Aorta (tissue), 5 donors: ENCODE measurements at places on chromosomes 16 and 17. TPM values are rescaled to one million over a fixed set of nuclear protein-coding genes. Genes with fewer than 3 reads are reported as not detected.

DNA sequence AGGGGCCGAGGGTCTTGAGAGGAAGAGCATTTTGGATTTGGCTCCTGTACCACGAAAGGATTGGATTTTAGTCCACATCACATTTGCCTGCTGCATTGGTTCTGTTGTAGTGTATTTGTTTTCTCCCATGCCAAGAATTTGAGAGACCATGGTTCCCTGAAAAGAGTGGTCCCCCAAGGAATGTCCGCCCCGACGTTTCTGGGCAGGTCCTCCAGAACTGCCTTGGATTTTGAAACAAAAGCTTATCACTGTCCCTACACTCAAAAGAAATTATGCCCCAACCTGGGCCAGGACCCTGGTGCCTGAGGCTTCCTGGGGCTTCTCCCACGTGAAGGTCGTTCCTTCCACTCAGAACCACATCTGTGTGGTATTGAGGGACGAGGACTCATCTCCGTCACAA is 10.8 kb downstream of the NTN1 start:
- no peak for DNase-seq

DNA sequence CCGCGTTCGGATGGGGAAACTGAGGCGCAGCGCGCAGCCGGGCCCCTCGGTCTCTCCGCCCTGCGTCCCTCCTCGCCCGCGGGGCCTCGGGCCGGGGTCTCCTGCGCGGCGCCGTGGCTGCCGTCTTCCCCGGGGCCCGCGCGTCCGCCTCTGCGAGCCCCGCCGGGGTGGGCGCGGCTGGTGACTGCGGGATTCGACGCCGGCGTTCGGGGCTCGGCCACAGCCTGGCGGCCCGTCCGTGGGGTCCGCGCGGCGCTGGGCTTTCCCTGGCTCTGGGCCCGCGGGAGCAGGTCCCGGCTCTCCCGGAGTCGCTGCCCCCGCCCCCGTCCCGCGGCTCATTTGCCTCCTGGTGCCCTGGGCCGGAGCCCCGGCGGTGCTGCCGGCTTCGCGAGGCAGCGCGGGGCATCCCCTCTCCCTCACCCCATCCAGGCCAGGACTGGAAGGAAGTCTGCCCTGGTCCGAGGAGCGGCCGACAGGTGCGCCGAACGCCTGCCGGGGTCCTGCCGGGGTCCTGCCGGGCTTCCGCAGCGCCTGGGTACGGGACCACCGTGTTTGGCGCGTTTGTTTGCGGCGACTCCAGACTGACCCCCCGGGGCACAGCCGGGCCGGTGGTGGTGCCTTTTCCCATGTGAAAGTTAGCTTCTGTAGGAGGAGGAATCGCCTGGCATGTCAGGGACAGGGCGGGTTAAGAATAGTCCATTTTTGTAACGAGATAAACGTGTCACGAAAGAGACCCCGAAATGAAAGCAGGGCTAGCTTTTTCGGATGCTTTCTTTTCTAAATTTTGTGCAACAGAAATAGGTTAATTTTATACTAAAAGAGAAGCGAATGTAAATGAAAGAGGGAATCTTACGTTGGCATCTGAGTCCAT is 671 bp downstream of the CHMP6 start:
- DNase-seq: peak; percentile 47

DNA sequence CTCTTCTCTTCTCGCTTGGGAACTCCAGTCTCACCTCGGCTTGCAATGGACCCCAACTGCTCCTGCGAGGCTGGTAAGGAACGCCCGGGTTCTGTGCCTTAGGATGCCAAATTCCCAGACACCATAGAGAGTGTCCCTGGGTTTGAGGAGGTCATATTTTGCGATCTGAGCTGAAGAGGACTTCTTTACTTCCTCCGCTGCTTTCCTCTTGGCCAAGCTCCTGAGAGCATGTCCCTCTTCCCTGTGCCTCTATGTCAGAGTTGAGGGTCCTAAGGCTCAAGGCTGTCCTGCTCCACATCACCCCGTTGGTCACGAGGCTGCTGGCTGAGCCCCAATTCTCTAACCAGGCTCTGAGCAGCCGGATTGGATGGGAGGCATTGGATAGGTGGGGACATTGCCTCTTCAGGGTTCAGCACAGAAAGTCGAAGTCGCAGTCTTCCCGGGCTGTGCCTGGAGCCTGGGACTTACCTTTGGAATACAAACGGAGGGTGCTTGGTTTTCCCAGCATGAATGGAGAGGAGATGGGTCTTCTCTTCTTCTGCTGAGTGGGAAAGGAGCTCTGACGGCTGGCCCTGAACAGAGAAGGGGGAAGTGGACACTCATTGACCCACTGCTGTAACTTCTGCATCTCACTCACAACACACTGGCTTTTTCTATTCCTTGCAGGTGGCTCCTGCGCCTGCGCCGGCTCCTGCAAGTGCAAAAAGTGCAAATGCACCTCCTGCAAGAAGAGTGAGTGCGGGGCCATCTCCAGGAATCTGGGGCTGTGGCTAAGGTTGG is 416 bp downstream of the MT1H start:
- no peak for DNase-seq

DNA sequence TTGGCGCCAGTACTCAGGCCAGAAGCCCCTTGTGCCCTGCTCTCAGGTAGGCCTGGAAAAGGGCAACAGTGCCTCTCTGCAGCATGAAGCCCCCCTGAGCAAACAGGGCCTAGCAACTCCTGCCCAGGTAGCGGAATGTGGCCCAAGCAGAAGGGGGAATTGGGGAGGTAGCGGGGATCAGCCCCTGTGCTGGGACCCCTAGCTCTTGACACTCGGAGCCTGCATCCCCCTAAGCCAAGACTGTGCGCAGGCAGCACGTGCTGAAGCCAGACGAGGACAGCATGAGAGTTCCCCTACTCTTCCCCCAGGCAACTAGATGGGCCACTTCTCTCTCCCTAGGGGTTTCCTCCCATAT is 823 bp upstream of the CD2BP2 start:
- no peak for DNase-seq

DNA sequence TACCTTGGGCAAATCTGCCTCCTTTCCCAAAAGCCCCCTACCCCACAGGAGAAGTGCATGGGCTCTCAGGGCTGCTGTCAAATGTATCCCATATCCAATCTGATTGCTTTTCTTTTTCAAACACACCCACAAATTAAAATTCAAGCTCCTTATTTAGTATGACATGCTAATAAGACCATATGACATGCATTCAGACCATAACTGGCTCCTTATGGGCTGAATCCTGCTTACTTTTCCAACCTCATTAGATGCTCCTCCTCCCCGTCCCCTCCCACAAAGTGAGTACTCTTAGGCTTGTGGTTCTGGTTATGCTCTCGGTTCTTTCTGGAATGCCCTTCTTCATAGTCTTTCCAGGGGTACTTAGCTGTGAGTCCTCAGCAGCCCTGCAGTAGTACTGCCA is 59.0 kb upstream of the TOM1L1 start:
- DNase-seq: no peak

- no peak for DNase-seq
These were observed 26.1 kb upstream of the ST6GALNAC2 start for GRCh38 chr17:76611758-76612157.

- DNase-seq: no peak
These were observed 402.9 kb downstream of the XYLT1 start for GRCh38 chr16:17067882-17068281.

DNA sequence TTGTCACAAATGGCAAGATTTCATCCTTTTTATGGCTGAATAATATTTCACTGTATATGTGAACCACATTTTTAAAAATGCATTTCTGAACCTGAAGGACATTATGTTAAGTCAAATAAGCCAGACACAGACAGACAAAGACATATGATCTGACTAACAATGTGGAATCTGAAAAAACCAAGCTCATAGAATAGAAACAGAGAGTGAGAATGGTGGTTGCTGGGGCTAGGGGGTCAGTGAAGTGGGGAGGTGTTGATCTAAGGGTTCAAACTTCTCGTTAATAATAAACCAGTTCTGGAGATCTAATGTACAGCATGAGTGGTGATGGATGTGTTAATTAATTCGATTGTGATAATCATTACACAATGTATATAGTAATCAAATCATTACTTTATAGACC is 475.1 kb downstream of the WWOX start:
- DNase-seq: no peak

GRCh38 chr17:51706093-51706492 is 445.7 kb downstream of the UTP18 start:
- DNase-seq: no peak

DNA sequence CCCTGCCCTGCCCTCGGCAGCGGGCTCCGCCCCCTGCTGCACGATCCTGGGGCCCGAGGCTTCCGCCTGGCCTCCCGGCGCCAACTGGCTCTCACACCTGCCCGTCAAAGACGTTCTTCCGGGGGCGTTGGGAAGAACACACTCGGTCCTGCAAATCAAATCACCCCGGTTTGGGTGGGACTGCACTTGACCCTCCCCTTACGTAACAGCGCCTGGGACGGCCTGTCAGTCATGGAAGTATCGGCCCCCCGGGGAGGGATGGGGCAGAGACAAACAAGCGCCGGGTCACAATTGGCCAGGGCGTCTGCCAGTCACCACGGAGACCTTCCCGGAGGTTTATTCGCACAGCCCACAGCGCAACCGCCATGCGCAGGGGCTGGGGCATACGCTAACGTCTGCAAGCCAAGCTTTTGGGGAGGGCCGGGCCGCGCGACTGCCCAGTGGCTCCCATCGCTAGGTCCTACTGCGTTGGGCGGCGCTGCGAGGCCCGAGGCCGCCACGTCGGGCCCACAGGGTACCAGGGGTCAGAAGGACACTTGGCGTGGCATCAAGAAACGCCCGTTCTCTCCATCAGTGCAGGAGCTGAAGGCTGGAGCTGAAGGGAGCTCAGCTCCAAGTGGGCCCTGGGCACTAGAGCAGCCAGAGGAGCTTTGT is 388 bp upstream of the AKTIP start:
- DNase-seq: peak; percentile 100

DNA sequence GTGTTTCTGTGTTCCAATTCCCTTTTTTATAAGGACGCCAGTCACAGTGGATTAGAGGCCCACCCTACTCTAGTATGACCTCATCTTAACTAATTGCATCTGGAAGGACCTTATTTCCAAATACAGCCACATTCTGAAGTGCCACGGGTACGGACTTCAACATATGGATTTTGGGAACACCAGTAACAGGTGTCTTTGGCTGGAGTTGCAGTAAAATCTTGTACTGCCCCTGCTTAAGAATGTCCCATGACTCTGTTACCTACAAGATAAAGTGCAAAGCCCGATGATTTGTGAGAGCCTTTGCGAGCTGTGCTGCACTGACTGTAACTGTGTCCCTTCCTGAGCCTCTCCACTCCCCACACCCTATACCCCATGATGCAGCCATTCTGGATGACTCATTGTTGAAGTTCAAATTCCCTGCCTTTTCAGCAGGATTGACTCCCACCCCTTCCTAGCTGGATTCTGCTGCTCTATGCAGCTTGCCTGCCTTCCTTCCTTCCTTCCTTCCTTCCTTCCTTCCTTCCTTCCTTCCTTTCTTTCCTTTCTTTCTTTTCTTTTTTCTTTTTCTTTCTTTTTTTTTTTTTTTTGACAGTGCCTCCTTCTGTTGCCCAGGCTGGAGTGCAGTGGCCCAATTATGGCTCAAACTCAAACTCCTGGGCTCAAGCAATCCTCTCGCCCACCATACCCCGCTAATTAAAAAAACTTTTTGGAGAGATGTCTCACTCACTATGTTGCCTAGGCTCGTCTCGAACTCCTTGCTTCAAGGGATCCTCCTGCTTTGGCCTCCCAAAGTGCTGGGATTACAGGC is 2.1 kb downstream of the HCRT start:
- no peak for DNase-seq

GRCh38 chr16:14131774-14132695 is 60.9 kb downstream of the MRTFB start:
- no peak for DNase-seq

- no peak for DNase-seq
These were observed 86.8 kb upstream of the SOX9 start for GRCh38 chr17:72034000-72034399.

GRCh38 chr16:13926464-13926863 is 6.5 kb downstream of the ERCC4 start:
- DNase-seq: no peak

DNA sequence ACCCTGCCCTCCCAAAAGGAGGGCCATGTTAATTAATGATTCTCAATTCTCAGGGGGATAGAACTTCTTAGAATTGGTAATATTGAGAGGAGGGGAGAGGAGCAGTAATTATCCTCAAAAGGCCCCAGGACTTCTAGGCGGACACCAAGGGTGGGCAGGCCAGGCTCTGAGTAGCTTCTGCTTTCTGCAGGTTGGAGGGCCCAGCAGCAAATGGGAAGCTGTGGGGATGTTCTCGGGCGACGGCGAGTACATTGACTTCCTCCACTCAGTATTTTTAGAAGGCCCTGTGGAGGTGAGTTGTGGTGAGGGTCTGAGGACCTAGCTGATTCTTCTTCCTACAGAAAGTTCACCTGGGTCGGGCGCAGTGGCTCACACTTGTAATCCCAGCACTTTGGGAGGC is 57.5 kb downstream of the DNAH2 start:
- DNase-seq: no peak

- DNase-seq: no peak
These were observed 116.6 kb upstream of the C17orf78 start for GRCh38 chr17:37259030-37259735.

DNA sequence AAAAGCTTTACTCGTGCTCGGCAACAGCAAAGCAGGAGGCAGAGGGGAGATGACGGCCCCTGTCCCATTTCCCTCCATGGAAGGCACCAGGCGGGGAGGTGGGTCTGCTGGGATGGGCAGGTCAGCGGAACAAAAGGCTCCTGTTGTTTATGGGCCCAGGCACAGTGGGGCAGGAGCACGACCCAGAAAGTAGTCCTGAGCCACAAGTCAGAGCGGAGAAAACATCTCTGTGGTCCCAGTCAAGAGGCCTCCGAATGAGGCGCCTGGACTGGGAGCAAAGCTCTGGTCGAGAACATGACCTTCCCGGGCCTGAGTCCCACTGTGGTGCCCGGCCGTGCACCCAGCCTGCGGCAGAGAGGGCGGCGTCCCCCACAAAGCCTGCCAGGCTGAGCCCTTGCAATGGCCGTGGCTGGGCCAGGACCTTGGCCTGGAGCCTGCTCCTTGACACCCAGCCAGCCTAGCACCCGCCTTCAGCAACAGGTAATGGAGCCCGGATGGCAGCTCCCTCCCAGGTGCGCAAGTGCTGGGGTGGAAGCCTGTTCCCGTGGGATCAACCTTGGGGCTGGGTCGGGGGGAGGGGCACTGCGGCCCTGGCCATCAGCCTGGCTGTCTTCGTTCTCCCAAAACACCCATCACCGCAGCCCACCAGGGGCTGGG is 3.6 kb downstream of the RFNG start:
- no peak for DNase-seq

The ENPP7 gene
- not detected for total RNA-seq

The RTN4RL1 gene
- total RNA-seq: 5.2 TPM

The SRL gene
- 3.2 TPM for total RNA-seq

The BCO1 gene
- not detected for total RNA-seq
